ENCODE measurements at places on chromosomes 2 and 18.

DNA sequence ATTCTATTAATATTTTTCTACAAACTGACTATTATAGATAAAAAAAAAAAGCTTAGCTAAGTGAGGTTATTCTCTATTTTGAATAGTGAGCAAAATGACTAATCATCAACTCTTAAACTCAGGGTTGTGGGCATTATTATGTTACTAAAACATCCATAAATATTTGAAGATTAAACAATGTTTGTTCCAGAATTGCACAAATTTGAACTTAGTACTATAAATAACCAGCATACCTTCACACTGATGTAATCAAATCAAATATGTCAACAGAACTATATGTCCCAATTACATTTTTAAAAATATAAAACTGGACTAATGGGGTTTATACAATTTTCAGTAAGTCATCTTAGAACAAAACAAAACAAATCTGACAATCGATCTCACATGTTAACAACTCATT, 800.9 kb downstream of the LRP1B start:
- DNase-seq: no peak

GRCh38 chr2:47568164-47568850, 165.4 kb downstream of the MSH2 start:
- no peak for DNase-seq

- no peak for DNase-seq
Observed at GRCh38 chr2:182616471-182617393, 99.3 kb upstream of the DNAJC10 start.

GRCh38 chr2:25041307-25041927, 459 bp upstream of the EFR3B start:
- DNase-seq: peak; percentile 66

DNA sequence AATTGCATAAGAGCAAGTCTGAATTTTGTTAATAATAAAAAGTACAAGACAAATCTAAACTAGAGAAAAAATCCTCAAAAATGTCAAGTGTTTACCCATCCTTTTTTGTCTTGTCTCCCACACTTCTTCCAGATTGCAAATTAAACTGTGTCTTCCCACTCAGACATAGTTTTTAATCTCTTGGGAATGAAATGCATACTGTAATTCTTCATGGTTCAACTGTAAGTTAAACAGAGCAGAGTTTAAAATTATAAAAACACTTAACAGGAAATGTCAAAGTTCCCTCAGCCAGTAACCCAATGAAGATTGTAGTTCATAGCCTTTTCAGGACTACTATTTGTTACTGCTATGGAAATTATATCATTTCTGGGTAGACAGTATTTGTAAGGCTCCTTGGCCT, 171.8 kb downstream of the UBE2E3 start:
- no peak for DNase-seq

All from NCI-H2107 (cell line).